HL-60 (cell line): ENCODE measurements at places on chromosomes 7 and 10.
A peak's percentile ranks its signal among the peaks of the same experiment; 100 is the strongest.

DNA sequence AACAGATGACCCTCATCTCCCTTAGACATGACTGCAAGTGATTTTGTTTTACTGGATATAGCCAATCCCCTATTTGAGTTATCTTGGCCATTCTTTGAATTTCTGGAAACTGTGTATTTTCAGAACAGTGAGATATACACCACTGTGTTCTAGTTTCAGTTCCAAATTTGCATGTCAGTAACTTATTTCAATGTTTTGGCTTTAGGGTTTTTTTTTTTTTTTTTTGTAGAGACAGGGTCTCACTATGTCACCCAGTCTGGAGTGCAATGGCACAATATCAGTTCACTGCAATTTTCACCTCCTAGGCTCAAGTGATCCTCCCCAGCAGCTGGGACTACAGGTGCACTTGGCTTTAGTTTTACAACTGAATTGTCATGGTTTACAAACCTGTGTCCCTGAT lies 67.2 kb downstream of the ATAD1 start:
- no peak for DNase-seq

GRCh38 chr7:28621369-28621841 lies 209.1 kb downstream of the CREB5 start:
- DNase-seq = no peak

DNA sequence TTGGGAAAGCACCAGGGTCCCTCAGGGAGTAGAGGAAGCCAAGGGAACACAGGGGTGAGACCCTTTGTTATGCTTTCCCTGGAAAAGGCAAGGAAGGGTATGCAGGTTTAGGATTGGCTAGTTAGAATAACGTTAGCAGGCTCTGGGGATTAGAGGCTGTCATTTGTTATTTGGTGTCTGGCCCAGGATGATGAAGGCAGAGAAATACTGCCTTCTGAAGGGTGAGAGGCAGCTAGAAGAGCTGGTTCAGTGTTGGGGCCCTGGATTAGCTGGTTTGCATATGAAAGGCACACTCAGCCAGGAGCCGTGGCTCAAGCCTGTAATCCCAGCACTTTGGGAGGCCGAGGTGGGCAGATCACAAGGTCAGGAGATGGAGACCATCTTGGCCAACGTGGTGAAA lies 3.0 kb upstream of the PILRA start:
- no peak for DNase-seq

DNA sequence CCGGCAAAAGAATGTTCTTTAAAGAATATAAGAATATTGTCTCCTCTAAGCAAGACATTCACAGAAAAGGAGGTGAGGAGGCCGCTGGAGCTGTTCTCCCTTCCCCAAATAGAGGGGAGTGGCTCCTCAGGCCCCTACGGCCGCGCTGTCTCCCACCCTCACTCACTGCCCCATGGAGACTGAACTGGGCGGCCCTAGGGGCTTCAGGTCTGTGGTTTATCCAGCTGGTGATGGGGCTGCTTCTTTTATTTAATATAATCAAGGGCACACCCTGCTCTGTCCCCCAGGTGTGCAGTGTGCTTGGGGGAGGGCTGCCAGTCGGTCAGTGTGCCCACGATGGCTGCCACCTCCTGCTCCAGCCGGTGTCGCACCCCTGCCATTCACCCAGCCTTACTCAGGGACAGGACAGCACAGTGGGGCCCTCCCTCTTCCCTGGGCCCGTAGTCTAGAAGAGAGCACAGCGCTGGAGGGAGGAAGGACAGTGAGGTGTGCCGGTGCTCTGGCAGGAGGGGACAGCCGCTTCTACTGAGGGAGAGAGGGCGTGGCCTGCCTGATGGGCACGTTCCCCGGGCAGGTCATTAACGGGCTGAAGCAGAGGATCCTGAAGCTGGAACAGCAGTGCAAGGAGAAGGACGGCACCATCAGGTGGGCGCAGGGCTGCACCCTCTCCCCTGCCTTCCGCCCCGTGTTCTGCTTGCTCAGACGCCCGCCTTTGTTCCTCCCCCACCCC lies 23.4 kb downstream of the IQCE start:
- DNase-seq = no peak

DNA sequence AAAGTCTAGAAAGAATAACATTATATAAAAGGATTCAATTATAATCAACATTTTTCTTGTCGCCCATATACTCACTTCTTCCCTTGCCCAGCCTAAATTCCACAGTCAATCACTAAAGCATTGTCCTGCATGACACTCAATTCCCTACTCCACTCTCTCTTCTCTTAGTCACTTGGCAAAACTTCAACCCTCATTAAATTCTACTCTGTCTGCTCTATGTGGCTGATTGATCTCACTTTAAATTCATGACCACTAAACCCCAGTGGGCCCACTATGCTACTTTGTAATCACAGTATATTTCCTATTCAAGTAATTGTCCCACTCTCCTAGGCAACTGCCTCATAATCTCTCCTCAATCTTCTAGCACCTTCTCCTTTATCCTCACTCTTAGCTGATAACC lies 54.1 kb downstream of the MTERF1 start:
- DNase-seq = no peak

DNA sequence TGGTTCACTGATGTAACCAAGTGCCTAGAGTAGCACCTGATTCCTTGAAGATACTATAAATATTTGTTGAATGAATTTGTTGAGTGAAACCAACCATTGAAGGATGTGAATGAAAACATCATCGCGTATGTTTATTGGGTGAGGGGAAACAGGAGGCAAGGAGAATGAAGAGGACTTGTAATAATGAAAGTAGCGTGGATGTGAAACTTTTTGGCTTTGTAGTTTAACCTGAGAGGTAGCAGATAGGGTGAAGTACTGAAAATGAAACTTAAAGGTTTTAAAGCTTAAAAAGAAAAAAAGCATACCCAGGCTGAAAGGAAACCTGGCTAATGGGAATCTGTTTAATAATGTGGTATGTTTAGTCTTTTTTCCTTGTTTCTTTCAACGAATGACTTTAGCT lies 5.2 kb downstream of the CCNY start:
- DNase-seq = no peak

GRCh38 chr7:32648408-32649156 lies 153.3 kb downstream of the AVL9 start:
- no peak for DNase-seq

DNA sequence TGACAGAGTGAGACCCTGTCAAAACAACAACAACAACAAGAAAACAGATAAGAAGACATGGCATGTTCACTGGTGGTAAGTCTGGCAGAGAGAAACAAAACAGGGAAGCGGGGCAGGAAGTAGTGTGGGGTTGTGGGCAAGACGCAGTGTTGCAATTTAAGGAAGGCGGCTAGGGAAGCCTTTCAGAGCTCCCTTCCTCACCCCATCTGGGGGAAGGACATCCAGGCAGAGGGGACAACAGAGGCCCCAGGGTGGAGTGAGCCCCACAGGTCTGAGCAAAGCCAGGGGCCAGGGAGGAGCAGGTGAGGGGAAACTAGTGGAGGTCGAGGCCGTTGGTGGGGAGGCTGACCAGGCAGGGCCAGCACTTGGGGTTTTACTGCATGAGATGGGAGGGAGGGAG lies 16.8 kb downstream of the LAT2 start:
- DNase-seq = peak; percentile 88

GRCh38 chr7:94250124-94250523 lies 144.6 kb upstream of the COL1A2 start:
- no peak for DNase-seq

DNA sequence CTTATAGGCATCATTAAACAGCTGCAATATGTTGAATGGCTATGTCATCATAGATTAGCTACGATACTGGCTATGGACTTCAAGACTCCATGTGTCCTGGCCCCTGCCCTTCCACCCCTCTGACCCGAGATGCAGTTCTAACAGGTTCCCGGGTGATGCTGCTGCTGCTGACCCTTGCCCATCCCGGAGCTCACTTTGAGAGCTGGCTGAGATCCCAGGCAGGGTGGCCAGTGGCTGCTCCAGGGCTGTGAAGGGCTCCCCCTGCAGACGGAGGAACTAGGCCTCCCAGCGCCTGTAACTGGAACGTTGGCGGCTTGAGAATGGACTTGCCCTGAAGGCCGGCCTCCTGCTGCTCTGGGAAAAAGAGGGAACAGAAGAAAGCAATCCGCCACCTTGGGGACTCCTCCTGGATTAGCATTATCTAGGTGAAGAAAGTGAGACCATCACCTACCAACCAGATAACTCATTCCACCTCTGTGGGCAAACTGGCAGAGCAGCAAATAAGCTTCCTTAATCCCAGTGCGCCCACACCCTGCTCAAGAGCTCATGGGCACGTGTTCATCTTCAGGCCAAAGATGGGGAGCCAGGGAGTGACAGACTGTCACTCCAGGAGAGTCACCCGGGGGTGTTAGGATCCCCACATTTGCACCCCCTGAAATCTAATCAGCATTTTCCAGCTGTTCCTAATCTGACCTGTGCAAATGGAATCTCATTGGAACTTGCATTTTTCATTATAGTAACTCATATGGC lies 56.8 kb downstream of the PARP12 start:
- no peak for DNase-seq

DNA sequence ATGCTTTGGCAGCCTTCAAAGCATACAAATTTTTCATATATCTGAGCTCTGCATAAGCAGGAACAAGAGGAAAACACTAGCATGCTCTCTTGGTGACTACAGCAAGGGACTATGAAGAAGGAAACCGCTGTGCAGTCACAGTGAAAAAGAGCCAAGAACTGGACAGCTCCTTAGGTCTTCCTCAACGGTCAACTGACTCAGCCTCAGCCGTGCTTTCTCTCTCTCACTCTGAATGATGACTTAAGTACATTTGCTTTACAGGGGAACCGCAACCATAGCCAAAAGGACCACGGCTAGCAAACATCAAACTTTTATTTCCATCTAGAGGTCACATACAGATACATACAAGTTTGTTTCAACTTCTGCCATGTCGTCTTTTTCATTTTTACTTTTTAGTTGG lies 69.9 kb downstream of the HYCC1 start:
- no peak for DNase-seq

- DNase-seq = no peak
Observed at GRCh38 chr10:28903736-28904135, 226.4 kb downstream of the BAMBI start.

- DNase-seq = no peak
Observed at GRCh38 chr7:157853789-157854065, 516.9 kb downstream of the DNAJB6 start.

GRCh38 chr10:76881477-76882220 lies 756.0 kb downstream of the KCNMA1 start:
- DNase-seq = no peak

GRCh38 chr10:117972168-117972837 lies 74.4 kb downstream of the RAB11FIP2 start:
- DNase-seq = no peak

DNA sequence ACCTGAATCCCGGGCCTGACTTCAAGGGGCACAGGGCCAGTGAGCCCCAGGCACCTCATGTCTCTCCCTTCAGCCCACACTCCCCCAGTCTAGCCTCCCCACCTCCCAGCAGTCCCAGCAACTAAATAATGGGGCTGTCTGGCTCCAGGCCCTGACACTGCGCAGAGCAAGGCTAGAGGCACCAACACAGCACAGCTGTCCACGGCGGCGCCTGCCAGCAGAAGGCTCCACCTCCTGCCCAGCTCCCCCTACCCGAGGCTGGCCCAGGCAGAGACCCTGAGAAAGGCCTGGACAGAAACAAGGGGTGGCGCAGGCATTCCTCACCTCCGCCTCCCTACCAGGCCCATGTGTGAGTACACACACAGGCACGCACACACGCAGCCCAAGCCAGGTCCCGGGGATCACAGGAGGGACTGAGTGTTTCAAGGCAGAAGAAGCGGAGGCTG lies 6.1 kb downstream of the KCNH2 start:
- no peak for DNase-seq

GRCh38 chr7:100088621-100089457 lies at the start of gene COPS6:
COPS6 (plus strand) TSS chr7:100088969; CDS start chr7:100088991, 22 bp downstream.
- peak; percentile 67 for DNase-seq

- DNase-seq = no peak
Observed at GRCh38 chr7:69418869-69419670, 179.2 kb upstream of the AUTS2 start.

DNA sequence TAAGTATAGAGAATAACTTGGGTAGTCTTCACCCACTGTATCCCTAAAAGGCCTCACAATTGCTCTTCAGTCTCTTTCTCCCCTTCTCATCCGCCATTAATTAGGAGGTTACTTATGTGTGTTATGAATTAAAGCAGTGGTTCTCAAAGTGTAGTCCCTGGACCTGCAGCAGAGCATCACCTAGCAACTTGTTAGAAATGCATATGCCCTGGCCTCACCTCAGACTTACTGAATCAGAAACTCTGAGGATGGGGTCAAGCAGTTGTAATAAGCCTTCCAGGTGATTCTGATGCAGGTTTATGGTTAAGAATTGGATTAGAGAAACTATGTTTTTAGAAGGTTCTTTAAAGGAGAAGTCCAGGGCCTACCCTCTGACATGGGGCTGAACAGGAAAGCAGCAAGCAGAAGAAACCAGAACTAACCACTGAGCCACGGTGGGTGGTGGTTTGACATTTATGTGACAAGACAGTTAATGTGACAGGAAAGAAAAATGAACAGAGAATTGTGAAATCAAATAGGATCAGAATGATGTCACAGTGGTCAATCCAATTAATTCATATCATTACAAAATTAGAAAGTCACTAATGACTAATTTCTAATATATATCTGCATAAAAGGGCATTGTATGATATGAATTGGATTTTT lies 37.6 kb downstream of the ENTPD1 start:
- DNase-seq = peak; percentile 87

DNA sequence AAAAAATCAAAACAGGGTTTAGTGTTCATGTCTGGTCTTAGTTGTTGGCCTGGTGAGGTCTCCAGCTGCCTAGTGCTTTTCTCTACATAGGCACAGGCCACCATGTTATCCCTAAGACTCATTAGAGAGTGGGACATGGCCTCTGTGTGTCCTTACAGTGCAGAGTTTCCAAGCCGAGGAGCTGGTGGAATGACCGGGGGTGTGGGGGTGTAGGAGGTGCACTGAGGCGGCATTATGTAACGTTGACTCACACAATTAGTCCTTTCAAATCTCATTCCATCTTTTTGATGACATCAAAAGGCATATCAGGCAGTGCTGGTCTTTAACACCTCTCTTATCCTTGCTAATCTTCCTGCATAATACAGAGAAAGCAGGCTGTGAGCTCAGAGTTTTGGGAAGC lies 71.3 kb downstream of the MTPN start:
- DNase-seq = no peak

- no peak for DNase-seq
Observed at GRCh38 chr7:80611779-80612178, 26.7 kb upstream of the CD36 start.

DNA sequence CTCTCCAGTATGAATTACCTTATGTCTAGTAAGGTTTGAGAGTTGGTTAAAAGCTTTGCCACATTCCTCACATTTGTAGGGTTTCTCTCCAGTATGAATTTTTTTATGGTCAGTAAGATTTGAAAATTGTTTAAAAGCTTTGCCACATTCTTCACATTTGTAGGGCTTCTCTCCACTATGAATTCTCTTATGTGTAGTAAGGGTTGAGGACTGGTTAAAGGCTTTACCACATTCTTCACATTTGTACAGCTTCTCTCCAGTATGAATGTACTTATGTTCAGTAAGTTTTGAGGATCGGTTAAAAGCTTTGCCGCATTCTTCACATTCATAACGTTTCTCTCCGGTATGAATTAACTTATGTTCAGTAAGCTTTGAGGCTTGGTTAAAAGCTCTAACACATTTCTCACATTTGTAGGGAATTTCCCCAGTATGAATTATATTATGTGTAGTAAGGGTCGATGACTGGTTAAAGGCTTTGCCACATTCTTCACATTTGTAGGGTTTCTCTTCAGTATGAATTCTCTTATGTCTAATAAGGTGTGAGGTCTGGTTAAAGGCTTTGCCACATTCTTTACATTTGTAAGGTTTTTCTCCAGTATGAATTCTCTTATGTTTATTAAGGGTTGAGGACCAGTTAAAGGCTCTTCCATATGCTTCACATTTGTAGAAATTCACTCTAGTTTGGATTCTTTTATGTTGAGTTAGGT lies 12.2 kb downstream of the ZNF117 start:
- no peak for DNase-seq
